ENCODE measurements at places on chromosomes 11 and 22. TPM values are rescaled to one million over a fixed set of nuclear protein-coding genes. Genes with fewer than 3 reads are reported as not detected.
A peak's percentile ranks its signal among the peaks of the same experiment; 100 is the strongest.

- H3K4me3 ChIP-seq = no peak overlapping the region
- H3K27ac ChIP-seq = no peak overlapping the region
- no peaks in the 10 kb centered on the region for H3K4me1 ChIP-seq
- no peaks in the 10 kb centered on the region for H3K36me3 ChIP-seq
Observed at GRCh38 chr22:42385696-42386095, 46.5 kb downstream of the NFAM1 start.

GRCh38 chr11:68044898-68045351 lies 6.1 kb downstream of the TCIRG1 start:
- 0 out of 2 replicates have a peak, but pooled peaks cover 1% of the 10 kb centered on the region for H3K4me1 ChIP-seq
- DNase-seq = no peak
- no peaks in the 10 kb centered on the region for H3K27me3 ChIP-seq

DNA sequence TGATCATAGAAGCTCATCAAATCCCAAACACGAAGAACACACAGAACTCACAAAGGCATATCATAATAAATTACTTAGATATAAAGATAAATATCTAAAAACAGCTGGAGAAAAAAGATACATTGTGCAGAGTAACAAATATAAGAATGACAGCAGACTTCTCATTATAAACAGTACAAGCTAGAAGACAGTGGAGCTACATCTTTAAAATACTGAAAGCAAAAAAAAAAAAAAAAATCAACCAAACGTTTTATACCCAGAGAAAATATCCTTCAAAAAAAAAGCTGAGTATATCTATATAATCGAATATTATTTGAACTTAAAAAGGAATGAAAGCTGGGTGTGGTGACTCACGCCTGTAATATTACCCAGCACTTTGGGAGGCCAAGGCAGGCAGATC lies 90.0 kb downstream of the SBF2 start:
- H3K4me3 ChIP-seq = no peak overlapping the region
- H3K27ac ChIP-seq = no peak overlapping the region
- H3K4me1 ChIP-seq = peaks cover 34% of the 10 kb centered on the region
- H3K27me3 ChIP-seq = no peaks in the 10 kb centered on the region
- peak; percentile 48 for DNase-seq
- H3K36me3 ChIP-seq = no peaks in the 10 kb centered on the region

DNA sequence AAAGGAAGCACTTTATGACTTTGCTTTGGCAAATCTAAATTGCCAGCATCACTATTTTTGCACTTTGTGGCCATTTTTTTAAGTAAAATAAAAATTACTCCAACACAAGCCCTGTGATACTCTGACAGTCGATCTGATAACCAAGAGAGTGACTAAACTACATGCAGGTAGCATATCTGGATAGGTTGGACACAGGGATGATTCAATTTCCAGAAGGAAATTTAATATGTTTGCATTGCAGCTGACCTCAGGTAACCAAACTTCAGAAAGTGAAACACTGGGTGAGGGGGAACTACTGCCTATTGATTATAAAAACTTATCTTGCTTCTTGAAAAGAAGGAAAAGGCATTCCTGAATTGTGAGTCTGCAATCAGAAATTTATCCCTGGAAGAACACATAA lies 13.9 kb downstream of the OR5B3 start:
- no peaks in the 10 kb centered on the region for H3K36me3 ChIP-seq
- no peak overlapping the region for H3K4me3 ChIP-seq
- peaks cover 52% of the 10 kb centered on the region for H3K4me1 ChIP-seq

DNA sequence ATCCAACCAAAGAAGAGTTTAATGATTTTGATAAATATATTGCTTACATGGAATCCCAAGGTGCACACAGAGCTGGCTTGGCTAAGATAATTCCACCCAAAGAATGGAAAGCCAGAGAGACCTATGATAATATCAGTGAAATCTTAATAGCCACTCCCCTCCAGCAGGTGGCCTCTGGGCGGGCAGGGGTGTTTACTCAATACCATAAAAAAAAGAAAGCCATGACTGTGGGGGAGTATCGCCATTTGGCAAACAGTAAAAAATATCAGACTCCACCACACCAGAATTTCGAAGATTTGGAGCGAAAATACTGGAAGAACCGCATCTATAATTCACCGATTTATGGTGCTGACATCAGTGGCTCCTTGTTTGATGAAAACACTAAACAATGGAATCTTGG lies 23.9 kb downstream of the KDM4D start:
- H3K27me3 ChIP-seq = no peaks in the 10 kb centered on the region
- no peak overlapping the region for H3K27ac ChIP-seq
- no peaks in the 10 kb centered on the region for H3K36me3 ChIP-seq

- H3K4me1 ChIP-seq = no peaks in the 10 kb centered on the region
- H3K27ac ChIP-seq = no peak overlapping the region
- no peak overlapping the region for H3K4me3 ChIP-seq
- no peaks in the 10 kb centered on the region for H3K27me3 ChIP-seq
- DNase-seq = no peak
Observed at GRCh38 chr11:112348480-112349029, 87.9 kb upstream of the PLET1 start.

EFCAB6 gene
- 2.0 TPM for polyA plus RNA-seq

VPS26B gene
- polyA plus RNA-seq = 27.4 TPM

MADD gene
- polyA plus RNA-seq = 8.6 TPM
